Hepatocyte (in vitro differentiated cells): ENCODE measurements at places on chromosomes 1 and 21. TPM values are rescaled to one million over a fixed set of nuclear protein-coding genes. Genes with fewer than 3 reads are reported as not detected.

DNA sequence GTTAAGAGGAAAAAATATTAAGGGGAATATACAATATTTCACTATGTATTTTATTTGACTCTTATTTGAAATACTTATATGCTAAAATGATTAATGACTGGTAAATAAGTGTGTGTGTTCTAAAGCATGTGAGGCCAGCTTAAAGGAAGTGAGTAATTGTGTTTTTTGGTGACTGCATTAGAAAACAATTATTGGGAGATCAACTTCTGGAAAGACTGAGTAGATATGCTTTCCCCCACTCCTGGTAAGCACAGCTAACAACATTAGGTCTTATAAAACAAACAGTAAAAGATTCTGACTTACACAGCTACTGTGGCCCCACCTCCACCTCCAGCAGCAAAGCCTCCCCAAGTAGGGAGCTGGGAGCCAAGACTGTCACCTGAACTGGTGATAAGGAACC lies 403.0 kb downstream of the SRGAP2C start:
- H3K27ac ChIP-seq: no peak overlapping the region
- H3K36me3 ChIP-seq: no peaks in the 10 kb centered on the region
- DNase-seq: no peak
- peaks cover 13% of the 10 kb centered on the region for H3K4me1 ChIP-seq
- H3K4me3 ChIP-seq: no peak overlapping the region

DNA sequence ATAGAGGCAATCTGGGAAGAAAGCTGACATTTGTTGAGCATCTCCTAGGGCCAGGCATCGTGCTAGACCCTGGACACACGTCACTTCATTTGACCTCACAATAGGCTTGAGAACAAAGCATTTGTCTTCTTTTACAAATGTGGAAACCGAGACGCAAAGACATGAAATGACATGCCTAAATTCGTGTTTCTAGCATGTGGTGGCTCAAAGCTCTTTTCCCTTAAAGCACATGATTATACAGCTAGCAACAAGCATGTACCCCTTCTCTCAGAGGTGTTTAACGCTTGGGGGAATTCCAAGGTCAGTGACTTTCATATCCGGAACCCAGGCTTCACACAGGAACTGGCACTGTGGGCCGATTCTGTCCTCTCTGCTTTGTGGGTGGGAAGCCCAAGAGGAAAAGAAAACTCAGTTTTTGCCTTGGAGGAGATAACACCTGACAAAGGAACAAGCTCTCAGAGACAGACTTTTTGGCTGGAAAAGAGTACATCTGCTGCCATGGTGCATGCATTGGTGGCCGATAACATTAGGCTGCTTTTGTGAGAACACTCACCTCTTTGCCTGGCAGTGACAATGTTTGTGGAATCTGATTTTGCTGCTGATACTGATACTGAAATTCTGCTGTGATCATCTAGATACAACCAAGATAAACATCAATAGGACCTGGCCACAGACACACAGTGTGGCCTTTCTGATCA lies 15.4 kb upstream of the CD2 start:
- H3K4me1 ChIP-seq: no peaks in the 10 kb centered on the region
- no peaks in the 10 kb centered on the region for H3K27me3 ChIP-seq
- no peak for DNase-seq
- no peak overlapping the region for H3K4me3 ChIP-seq
- no peak overlapping the region for H3K27ac ChIP-seq

Gene NCF2
- 2.4 and 13.7 TPM in 2 replicates for total RNA-seq

Gene PRR9
- not detected in 2 replicates for total RNA-seq

Gene NOL9
- total RNA-seq: 21.6 and 25.1 TPM in 2 replicates
